ENCODE measurements at places on chromosomes 6 and 20.

GRCh38 chr6:16535564-16535963 lies 225.7 kb downstream of the ATXN1 start:
- no peak for DNase-seq

DNA sequence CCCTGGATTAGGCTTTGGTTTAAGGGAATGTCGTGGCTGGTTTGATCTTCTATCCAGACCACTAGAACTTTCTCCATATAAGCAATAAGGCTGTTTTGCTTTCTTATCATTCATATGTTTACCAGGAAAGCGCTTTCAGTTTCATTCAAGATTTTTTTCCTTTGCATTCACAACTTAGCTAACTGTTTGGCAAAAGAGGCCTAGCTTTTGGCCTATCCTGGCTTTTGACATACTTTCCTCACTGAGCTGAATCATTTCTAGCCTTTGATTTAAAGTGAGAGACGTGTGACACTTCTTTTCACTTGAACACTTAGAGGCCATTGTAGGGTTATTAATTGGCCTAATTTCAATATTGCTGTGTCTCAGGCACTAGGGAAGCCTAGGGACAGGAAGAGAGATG lies 1.7 kb upstream of the FAM50B start:
- DNase-seq = no peak

DNA sequence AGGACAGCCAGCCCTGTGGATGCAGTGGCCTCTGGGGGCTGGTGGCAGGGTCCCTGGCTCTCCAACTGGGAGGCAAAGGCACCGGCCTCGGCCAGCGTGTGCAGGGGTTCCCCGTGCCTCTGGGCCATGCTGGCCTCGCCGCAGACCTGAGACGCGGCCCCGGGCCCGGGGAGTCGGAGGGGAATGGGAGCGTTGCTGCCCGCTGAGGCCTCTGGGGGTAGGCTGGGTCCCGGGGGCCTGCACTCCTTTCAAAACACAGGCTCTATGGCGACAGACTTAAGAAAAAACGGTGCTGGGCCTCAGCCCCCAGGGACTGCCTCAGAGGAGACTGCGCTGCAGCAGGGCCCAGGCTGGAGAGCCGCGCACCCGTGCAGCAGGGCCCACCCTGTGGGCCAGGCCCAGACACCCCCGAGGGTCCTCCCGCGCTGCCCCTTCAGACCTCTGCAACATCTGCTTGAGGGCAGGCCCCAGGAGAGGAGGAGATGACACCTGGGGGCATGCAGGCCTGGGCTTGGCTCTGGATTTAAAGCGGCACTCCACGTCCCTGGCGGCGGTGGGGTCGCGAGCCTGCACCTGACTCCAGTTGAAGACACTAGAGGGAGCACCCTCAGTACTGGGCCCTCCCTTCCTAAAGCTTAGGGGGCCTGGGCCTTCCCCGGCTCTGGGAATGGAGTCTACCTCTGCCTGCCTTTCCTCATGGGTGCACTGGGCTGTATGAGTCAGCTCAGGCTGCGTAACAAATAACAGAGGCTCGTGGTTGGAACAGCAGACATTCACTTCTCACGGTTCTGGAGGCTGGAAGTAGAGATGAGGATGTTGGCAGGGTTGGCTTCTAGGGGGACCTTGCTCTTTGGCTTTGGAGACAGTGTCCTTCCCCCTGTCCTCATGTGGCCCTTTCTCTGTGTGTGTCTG lies 117.4 kb upstream of the RPS6KA2 start:
- no peak for DNase-seq

- DNase-seq = no peak
Observed at GRCh38 chr20:595330-596308, 14.5 kb downstream of the TCF15 start.

DNA sequence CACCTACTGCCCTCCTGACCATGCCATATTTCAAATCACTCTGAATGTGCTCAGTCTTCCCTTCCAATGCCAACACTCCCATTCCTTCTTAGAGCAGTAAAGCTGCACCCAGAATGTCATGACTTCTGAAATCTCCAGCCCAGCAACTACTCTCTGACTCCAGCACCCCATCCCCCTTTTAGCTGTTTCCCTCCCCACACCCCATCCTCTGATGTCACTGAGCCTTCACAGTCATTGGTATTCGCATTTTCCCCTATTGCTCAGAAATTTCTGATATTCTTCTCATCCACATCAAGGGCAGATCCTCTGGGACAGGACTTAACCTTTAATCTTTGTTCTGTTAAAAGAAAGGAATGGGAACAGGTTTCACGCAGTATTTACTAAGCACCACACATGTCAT lies 67.1 kb upstream of the SLC4A11 start:
- no peak for DNase-seq

- DNase-seq = no peak
Observed at GRCh38 chr6:83153883-83154521, 39.1 kb downstream of the PGM3 start.

Data from amniotic stem cell (primary cell).